Stimulated activated CD4-positive, alpha-beta T cell treated with anti-CD3 and anti-CD28 coated beads, TNF-alpha, amount 100 ng/mL, for 4 hours (primary cell): ENCODE measurements at places on chromosomes 6 and 20.

DNA sequence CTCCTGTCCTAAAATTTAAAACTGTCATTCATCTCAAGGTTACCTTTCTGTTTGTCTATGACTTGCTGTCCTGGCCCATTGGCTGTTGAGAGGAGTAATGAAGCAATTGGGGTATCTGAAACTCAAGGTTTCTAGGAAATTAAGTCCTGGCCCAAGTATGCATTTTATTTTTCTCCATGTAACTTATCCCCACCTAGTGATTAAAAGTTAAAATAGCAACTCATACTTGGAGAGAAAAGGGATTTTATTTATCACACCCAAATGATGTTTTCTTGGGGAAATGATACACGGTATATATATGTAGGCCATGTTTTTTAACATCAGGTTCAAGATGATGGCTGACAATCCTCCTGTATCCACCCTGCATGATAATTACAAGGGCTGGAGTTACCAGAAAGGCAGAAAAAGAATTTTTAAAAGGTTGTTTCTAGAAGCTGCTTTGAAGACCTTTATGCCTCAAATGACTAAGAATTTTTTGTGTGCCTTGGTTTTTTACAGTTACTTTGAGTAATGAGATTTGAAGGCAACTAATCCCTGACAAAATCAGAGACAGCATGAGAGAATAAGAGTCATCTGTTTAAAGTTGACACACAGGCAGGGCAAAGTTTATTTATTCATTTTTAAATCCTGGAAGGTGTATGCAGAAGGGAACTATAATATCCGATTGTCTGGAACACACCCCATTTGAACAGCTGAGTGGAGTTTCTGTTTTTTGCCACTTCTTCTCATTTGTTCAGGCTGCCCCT is 28.9 kb upstream of the C6orf58 start:
- DNase-seq: no peak

- DNase-seq: peak; percentile 81
Observed at GRCh38 chr6:33570806-33571636, 9.1 kb downstream of the BAK1 start.

- no peak for DNase-seq
Observed at GRCh38 chr6:69945192-69945591, 78.8 kb downstream of the COL19A1 start.

- DNase-seq: no peak
Observed at GRCh38 chr6:138310821-138311220, 66.9 kb upstream of the SMIM28 start.

DNA sequence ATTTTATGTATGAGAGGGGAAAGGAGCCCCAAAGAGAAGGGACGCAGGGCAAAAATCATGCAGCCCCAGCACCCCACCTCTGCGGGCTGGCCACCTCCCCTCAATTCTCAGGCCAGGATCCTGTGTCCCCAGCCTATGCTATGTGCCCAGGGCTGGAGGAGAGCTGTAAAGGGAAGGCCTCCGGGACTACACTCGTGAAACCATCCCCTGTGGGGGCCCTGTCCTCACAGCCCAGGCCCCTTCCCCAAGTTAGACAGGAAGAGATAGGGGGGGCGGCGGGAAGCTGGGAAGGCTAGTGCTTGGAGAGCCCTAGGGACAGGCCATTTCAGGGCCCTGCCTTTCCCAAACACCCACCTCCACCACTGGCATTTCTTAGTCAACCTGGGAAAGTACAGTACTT is 1.4 kb upstream of the COL11A2 start:
- no peak for DNase-seq

DNA sequence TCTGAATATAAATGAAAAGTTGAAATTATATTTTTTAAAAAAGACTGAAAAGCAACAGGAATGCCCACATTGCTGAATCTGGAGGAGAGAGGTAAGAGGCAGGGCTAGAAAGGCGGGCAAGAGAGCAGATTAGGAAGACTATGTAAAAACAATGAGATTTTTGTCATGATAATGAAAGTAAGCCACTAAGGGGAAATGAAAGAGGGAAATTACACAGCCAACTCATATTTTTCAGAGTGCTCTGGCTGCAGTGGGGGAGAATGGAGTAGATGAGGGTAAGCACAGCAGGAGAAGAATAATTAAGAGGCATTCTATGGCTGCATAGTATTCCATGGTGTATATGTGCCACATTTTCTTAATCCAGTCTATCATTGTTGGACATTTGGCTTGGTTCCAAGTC is 281.9 kb downstream of the PKHD1 start:
- no peak for DNase-seq

DNA sequence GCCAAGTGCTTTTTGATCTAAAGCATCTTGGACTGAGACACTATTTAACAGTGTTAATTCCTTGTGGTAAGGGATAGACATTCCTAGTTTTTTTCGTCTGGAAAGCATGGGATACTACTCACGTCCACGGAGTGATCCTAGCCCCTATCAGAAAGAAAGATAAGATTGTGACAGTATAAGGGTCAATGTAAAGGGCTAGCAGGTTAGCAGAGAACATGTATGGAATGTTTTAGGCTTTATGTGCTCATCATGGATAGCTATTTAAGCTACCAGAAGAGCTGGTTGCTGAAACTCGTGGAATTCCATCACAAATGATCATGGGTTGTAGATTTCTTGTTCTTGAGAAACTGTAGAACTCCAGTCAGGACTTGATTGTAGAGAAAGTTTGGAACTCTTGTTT is 32.1 kb downstream of the CYB5R4 start:
- DNase-seq: no peak

- no peak for DNase-seq
Observed at GRCh38 chr6:98672681-98673475, 161.5 kb upstream of the POU3F2 start.

GRCh38 chr6:23415819-23416427 is 710.1 kb upstream of the NRSN1 start:
- DNase-seq: no peak

DNA sequence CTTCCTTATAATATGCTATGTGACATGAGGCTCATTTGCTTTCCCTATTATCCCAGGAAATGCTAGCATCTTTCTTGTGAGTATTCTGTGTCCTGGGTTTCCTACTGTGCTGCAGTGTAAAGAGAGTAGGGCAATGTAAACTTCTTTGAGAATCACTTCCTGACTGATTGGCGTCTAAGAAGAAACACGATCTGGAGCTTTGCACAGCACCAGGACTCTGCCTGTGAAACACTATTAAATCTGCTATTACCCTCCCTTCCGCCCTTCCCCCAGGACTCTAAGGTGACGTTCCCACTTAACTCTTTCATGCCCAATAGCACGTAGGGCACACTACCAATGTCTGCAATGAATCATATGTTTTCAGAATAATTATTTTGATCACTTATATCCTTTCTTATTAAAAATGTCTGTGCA is 607.3 kb upstream of the CITED2 start:
- no peak for DNase-seq

DNA sequence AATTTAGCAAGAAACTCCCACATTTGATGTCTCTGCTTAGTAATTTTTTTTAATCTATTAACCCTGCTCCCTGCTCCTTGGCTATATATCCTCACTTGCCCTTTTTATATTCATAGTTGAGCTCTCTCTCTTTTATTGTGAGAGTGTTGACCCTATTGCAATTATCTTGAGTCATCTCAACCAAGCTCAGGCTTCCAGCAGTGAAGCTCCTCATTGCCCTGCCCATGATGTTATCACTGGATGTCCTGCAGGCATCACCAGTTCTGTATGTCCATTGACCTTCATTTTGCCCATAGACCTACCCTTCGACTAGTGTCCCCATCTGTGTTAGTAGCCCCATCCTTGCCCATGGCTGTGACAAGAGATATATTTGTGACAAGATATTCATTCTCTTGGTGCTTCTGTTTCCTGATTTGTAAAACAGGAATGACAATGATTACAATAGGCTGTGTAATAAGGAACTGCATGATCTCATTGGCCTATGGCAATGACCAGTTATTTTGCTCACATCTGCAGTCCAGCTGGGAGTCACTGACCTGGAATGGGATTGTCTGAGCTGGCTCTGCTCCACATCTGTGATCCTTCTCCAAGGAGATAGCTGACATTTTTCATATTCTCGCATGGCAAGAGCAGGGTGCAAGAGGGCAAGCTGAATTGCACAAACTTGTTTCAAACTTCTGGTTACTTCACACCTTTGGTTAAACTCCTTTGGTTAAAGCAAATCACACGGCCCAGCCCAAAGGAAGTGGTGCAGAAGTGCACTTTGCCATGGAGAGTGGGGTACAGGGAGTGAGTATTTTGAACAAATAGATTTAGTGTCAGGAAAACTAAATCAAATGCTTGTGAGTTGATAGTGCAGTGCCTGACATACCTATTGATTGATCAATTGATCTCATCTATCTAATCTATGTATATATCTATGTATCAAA is 47.7 kb upstream of the CST5 start:
- DNase-seq: no peak

DNA sequence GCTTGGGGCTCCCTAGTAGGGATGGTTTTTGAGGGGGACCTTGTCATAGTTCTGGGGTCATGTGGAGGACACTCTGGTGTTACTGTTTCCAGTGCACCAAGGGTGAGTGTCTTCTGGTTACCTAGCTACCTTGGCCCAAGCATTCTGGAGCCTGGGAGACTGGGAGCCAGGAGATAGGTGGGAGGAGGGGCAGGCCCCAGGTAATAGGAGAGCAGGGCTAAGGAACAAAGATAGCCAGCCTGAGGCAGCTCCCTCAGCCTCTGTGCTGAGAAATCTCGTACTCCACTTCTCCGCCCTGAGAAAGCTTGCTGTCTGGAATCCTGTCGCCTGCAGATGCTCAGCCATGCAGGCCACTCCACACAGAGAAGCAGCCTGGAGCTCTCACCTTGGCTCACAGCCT is 8.3 kb upstream of the ENTPD6 start:
- DNase-seq: no peak

- DNase-seq: no peak
Observed at GRCh38 chr20:50932691-50933280, 1.5 kb upstream of the ADNP start.

- DNase-seq: no peak
Observed at GRCh38 chr6:147704691-147705090, 196.2 kb downstream of the SAMD5 start.

DNA sequence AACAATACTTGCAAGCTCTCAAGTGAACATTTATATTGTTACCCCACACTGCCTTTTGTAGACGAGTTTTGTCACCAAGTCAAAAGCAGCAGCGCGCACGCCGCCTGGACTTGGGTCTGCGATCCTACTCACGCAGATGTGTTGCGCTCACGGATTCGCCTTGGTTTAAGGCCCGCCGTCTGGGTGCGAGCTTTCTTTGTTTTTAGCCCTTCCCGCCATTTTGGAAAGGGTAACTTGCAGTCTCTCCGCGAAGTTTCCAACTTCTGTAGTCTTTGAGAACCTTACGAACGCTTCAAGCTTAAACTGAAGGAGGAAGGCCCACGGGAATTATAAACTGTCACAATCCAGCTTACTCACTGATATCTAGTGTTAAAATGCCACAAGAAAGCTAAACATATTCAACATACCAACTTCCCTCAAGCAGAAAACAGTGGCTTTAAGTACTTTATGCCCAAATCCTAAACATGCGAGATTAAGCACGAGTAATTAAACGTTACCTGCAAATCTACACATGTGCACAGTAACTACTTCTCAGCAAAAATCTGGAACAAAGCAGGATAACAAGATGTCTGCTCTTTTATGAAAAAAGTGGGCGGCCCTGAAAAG is 80.4 kb upstream of the BTN3A2 start:
- DNase-seq: no peak

DNA sequence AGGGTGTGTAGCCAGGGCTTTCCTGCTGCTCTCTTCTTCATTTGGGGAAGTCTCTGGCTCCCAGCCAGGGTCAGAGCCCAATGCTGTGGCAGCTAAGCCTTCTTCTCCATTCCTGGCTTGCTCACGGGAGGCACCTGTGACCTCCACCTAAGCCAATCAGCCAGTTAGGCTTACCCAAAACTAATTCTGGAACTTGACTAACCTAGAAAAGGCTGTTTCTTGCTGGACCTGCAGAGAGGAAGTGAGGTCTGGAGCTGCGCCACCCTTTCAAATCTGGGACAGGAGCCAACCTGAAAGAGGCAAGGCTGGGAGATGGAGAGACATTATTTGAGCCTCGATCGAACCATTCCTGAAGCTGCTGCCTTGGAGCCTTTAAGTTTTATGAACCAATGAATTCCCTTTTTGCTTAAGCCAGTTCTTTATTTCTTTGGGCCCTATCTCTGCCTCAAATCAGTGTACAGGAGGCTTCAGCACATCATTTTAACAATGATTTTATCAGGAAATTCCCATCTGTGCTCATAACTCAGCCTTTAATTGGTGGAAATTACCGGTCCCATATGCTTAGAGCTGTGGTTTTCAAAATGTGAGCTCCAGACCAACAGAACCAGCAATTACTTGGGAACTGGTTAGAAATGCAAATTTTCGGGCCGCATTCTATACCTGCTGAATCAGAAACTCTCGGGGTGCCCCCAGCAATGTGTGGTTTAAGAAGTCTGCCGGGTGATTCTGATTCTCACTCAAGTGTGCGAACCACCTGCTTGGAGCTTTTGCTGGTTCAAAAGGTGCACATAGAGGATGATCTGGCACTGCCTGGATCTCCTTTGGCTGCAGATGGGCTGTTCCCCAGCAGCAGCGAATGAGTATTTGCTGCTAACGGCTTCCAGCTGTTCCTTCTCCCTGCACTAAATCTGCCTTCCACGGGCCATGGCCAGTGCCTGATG is 97.4 kb upstream of the RNF24 start:
- DNase-seq: no peak

DNA sequence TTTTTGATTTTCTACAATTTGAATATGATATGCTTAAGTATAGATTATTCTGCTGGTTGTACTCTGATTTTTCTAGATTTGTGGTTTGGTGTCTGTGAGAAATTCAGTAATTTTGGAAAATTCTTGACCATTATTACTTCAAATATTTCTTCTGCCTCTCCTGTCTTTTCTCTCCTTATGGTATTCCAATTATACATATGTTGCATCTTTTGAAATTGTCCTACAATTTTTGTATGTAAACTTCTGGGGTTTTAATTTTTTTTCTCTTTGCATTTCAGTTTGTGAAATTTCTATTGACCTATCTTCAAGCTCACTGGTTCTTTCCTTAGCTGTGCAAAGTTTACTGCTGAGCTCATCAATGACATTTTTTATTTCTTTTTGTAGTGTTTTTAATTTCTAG is 534.4 kb upstream of the SLC35B3 start:
- no peak for DNase-seq

- DNase-seq: no peak
Observed at GRCh38 chr20:57699395-57699794, 10.4 kb downstream of the PMEPA1 start.

GRCh38 chr6:53282741-53283140 is 66.0 kb downstream of the ELOVL5 start:
- no peak for DNase-seq

GRCh38 chr6:149942461-149942829 is 631 bp downstream of the ULBP2 start:
- DNase-seq: no peak

DNA sequence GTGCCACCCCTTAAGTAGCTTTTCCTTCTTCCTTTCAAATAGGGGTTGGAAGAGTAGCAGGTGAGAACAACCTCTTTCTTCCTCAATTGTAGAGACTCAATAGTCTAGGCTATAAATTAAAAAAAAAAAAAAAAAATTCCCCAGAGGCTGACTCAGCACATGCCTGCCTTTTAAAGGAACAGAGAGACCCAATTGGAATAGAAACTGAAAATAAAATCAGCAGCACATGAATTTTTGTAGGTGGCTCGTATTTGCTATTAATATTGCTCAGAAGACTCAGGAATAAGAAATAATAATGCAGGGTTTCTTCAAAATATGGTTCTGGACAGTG is 19.3 kb downstream of the TOP1 start:
- DNase-seq: no peak
